ENCODE measurements at places on chromosomes 5 and 9.
A peak's percentile ranks its signal among the peaks of the same experiment; 100 is the strongest.

DNA sequence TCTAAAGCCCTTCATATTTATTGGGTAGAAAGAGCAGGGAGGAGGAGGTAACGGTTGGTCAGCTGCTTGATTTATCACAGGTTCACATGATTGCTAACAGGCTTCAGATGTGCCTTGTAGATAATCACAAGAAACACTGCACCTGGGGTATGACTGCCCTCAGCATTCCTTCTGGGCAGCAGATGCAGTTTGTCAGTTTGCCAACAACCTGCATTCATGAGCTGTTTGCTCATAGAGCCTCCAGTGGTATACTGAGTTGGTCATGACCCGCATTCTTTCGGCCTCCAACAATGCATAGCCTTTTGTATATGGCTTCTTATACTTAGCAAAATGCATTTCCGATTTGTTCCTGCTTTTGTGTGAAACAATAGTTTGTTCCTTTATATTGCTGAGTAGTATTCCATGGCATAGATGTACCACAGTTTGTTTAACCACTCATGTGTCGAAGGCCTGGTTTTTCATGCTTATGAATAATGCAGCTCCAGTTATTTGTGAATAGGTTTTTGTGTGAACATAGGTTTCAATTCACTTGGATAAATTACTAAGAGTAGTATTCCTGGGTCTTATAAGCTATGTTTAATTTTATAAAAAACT is 83.6 kb downstream of the ARHGEF28 start:
- DNase-seq = peak; percentile 77

DNA sequence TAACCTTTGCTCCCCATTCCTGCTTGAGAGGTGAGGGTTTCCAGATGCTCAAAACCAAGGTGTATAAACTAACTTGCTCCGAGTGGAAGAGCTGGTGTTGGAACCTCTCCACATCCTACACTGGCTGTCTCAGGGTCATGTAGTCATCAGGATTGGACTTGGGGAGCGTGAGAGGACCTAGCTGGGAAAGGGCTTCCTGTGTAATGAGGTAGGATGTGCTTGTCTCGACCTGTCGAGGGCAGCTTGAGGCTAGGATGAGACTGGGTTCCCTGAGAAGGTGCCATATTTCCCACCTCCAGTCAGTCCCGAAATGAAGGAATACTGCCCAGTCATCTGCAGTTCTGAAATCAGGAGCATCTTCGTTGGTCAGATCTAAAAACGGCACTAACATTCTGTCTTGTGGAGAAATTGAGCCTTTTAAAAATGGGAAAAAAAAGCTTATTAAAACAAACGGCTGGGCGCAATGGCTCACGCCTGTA is 1.3 kb downstream of the CCNI2 start:
- peak; percentile 5 for DNase-seq

- DNase-seq = no peak
Measured at GRCh38 chr5:78610163-78610583, 38.4 kb downstream of the LHFPL2 start.

DNA sequence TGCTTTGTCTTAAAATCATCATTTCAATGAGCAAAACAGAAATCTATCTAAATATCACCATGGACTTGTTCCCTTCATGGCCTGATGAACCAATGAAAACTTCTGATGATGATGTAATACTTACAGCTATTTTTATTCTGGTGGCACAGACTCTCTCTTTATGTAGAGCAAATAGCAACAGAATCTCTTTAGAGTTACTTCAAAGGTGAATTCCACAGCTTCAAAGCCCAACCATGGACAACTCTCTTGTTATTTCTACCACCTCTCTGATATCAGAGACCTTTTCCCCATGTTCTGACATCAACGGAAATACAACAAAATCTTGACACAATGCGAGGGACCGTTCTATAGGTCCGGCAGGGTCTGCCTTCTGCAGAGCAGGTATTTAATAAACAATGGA is 70.1 kb downstream of the RETREG1 start:
- no peak for DNase-seq

DNA sequence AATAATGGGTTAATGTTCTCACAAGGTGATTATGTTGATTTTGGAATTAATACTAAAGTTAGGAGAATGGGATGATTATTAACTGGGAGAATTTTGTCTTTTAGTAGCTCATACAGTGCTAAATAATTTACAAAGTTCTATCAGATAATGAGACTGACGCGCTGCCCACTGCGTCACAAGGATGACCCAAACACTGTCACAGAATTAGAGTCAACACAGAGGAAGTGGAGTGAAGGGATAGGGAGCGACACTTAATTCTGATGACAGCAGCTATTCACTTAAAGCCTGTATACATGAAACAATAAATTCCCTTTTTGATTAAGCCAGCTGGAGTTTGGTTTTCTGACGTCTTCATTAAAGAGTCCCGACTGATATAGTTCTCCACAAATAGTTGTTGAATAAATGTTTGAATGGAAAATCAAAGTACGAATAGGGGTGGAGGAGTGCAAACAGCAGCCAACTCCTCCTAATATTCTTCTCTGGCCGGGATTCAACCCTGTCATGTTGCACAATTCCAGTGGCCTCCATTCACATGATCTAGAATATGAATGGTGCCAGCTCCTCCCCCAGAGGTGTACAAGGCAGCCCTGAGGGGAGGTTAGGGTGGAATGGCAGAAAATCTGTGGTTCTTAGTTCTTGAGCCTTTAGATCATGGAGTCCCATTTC is 140.3 kb downstream of the PCSK1 start:
- DNase-seq = no peak

- DNase-seq = no peak
Measured at GRCh38 chr9:78599926-78600325, 303.0 kb downstream of the PSAT1 start.

GRCh38 chr5:154236536-154237375 is 46.2 kb downstream of the GALNT10 start:
- no peak for DNase-seq

- no peak for DNase-seq
Measured at GRCh38 chr9:128208946-128209669, 5.9 kb downstream of the DNM1 start.

- DNase-seq = no peak
Measured at GRCh38 chr9:98576354-98576753, 132.4 kb downstream of the GABBR2 start.

- no peak for DNase-seq
Measured at GRCh38 chr9:104269996-104270963, 176.2 kb downstream of the SMC2 start.

GRCh38 chr5:131541762-131542161 is 93.3 kb downstream of the RAPGEF6 start:
- DNase-seq = no peak

GRCh38 chr5:172430354-172430753 is 24.0 kb downstream of the SH3PXD2B start:
- DNase-seq = no peak

- no peak for DNase-seq
Measured at GRCh38 chr5:171258737-171259415, 50.2 kb upstream of the TLX3 start.

DNA sequence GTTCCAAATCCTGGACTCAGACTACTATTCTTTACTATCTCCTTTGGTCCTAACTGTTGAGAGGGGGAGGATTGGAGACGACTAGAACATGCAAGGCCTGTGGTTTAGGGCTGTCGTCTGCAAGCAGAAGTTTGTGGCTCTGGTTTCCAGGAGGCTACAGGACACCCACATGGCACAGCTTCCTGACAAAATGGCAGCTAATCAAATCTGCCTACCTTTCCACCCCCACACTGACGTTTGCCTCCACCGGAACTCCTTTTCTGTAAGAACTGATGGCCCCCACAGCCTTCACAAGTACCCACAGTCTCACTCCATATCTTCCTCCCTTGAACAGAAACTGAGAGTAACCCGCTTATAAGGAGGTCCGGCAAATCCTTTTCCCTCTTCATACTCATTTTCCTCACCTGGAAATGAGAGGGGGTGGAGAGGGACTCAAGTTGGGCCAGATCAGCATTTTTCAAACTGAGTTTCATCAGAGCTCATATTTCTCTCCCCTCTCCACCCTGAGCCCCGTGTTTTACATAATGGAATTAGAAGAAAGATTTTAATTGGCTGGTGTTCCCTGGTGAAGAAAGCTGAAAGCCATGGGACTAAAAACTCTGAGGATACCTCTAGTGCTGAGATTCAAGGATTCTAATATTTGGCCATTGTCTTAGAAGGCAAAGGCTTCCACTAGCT is 5.2 kb downstream of the SLC31A2 start:
- DNase-seq = no peak

DNA sequence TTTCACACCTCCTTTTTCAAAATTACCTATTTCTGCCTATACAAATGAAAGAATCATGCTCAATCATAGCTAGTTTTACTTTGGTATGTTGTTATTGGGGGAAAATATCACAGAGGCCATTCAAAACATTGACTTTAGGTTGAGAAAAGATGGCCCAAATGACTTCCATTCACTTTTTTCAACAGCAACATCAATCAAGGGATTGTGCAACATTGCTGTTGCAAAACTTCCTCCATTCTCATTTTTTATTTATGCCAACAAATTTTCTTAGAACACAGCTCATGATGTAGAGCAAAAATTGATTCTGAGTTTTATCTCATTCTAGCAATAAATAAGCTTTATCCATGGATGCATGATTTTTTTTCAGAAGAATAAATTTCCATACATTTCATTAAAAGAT is 93.6 kb upstream of the RORB start:
- DNase-seq = no peak

DNA sequence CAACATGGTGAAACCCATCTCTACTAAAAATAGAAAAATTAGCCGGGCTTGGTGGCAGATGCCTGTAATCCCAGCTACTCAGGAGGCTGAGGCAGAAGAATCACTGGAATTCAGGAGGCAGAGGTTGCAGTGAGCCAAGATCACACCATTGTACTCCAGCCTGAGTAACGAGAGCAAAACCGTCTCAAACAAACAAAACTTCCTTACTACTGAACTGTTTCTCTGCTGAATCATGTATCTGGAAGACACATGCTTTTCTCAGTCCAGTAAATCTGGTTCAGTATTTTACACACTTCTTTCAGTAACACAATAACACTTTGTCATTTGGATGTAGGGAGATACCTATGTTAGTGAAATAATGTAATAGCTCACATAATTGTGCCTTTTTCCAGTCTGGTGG is 7.9 kb downstream of the TRMT10B start:
- no peak for DNase-seq

GRCh38 chr5:149456597-149457392 is 77.7 kb upstream of the IL17B start:
- DNase-seq = no peak

DNA sequence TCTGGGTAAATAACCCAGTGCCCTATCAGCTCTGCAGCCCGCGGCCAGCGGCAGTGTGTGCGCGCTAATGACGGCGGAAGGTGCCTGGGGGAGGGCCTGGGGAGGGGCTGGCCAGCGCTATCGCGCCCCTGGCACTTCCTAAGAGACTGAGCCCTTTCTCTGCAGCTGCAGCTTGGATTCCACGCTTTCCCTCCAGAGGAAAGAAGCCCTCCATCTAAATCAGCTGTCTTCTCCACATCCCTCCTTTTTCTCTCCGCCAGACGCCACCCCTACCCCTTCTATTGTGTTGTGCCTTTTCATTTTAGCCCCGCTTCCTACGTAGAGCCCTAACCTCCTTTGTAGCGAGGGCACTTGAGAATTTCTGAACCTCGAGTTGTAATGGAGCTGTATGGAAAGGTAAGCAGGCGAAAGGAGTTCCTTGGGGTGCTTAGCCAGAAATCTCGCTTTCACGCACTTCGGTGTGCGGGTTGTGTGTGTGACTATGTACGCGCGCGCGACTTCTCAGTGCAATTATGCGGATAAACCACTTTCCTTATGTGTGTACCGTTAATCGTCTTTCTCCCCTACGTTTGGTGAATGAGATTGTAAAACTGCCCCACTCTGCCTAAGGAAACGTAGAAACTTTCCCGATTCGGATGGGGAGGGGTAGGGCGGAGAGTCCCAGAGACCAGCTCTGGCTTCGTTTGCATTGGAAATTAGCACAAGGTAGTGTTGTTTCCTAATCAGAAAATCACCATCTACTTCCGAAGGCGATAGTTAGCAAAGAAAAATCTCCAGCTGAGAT is 664 bp upstream of the RAB3C start:
- no peak for DNase-seq

- DNase-seq = no peak
Measured at GRCh38 chr9:88221105-88221504, 82.8 kb upstream of the SPATA31C2 start.

DNA sequence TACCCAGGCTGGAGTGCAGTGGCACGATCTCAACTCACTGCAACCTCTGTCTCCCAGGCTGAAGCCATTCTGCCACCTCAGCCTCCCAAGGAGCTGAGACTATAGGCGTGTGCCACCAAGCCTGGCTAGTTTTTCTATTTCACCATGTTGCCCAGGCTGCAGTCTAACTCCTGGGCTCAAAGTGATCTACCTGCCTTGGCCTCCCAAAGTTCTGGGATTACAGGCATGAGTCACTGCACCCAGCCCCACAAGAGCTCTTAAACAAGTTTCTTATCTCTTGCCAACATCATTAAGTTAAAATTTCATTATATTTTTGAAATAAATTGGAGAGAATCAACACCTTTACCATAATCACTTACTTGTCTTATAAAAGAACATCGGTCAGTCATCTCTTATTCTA is 280.3 kb downstream of the ARHGEF28 start:
- DNase-seq = no peak

DNA sequence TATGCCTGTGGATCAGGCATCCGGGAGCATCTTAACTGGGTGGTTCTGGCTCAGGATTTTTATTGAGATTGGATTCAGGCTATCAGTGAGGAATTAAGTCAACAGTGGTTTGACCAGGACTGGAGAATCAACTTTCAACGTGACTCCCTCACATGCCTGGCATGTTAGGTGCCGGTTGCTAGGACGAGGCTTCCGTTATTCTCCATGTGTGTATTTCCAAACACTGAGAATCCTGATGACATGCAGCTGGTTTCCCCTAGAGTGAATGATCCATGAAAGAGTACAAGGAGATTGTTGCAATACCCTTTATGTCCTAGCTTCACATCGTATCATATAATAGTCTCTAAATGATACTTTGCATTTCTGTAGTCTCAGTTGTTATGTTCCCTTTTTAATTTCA is 529.2 kb downstream of the ANXA1 start:
- no peak for DNase-seq

DNA sequence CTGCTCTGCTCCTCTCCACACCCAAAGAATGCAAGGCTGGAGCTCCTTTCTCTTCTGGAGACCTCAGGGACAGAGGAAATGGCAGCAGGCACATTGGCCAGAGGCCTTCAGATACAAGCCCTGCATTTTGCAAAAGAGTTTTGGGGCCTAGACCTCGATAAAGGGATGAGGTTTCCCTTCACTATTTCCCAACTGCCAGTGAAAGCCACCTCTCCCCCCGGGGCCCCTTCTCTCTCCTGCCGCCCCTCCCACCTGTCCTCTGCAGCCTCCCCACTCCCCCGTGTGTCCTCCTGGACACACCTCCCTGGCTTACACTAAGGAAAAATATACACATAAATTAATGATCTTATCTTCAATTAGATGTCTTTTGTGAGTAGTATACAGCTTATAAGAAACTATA is 21.3 kb upstream of the LMNB1 start:
- no peak for DNase-seq

- DNase-seq = no peak
Measured at GRCh38 chr9:121363622-121363961, 6.5 kb downstream of the STOM start.

DNA sequence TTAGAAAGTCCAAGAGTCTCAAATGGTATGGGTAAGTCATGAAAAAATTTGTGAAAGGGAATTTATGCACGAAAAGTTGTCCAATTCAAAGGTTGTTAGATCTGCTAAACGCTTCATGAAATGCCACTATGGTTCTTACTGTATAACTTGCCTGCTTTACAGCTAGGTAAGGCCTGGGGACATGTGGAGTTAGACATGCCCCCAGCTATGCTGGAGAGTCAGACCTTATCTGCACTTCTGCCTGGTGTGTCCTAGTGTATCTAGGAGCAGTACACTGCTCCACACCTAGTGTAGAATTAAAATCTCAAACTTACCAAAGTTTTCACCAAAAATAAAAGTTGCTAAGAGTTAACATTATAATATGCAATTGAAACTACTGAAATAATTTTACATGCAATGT is 136.8 kb downstream of the MAPKAP1 start:
- no peak for DNase-seq

All from keratinocyte (primary cell).